ENCODE measurements at places on chromosomes 5 and 9. TPM values are rescaled to one million over a fixed set of nuclear protein-coding genes. Genes with fewer than 3 reads are reported as not detected.

Gene HRCT1
- polyA plus RNA-seq = 0.33 TPM

Gene ADAMTS6
- 0.70 TPM for polyA plus RNA-seq

Gene PROB1
- polyA plus RNA-seq = 0.38 TPM

Gene NR2F1-AS1
- polyA plus RNA-seq = 4.4 TPM

DNA sequence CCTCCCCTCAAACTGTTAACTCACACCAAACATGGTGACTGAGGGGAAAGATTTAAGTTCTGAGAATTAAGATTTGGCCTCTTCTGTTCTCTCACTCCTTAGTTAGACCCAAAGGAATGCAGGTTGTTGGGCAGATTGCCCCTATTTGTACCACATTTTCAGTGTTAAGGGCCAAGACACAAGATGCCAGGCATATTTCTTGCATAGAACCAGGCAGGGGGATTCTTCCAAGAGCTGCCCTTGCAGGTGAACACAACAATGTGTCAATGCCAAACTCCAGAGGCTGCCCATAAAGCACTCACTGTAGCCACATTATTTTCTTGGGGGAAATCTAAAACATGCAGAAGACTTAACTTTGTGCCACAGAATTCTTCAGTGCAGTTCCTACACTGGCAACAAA is 14.7 kb downstream of the MPDZ start:
- no peaks in the 10 kb centered on the region for H3K36me3 ChIP-seq
- H3K4me3 ChIP-seq = no peak overlapping the region
- H3K4me1 ChIP-seq = no peaks in the 10 kb centered on the region
- no peak overlapping the region for H3K27ac ChIP-seq
- H3K27me3 ChIP-seq = no peaks in the 10 kb centered on the region
- no peak for DNase-seq

- H3K27ac ChIP-seq = no peak overlapping the region
- H3K4me1 ChIP-seq = peaks cover 14% of the 10 kb centered on the region
- no peaks in the 10 kb centered on the region for H3K36me3 ChIP-seq
- DNase-seq = no peak
Observed at GRCh38 chr5:128199611-128200010, 116.0 kb downstream of the SLC12A2 start.

- peak; percentile 36 for DNase-seq
- H3K27me3 ChIP-seq = no peaks in the 10 kb centered on the region
- no peak overlapping the region for H3K4me3 ChIP-seq
- no peaks in the 10 kb centered on the region for H3K36me3 ChIP-seq
- no peaks in the 10 kb centered on the region for H3K4me1 ChIP-seq
- no peak overlapping the region for H3K27ac ChIP-seq
Observed at GRCh38 chr5:65100911-65101631, 332.3 kb downstream of the CWC27 start.

DNA sequence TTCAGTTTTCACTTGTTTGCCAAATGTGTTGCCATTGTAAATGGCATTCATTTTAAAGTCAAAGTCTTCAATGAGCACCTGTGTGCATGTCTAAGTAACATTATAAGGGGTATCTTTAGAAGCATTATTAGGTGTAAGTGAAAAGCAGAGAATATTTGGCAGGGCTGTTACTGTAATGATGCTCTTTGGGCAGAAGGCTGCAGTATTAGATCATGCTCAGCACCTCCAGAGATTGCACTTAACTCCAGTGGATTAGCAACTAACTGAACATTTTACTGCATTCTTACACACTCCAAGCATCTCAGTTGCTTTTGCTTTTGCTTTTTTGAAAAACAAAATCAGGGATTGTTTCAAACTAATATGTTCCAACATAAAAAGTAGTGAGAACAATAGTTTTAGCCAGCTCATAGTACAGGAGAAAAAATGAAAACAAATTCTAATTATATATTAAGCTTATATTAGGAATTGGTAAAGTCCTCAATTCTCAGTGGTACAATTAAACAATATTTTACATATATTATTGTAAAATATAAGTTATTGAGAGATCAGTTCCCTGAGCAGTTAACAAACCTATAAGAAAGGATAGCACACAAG is 1740.9 kb upstream of the CDH9 start:
- no peaks in the 10 kb centered on the region for H3K36me3 ChIP-seq
- H3K27me3 ChIP-seq = no peaks in the 10 kb centered on the region
- H3K4me1 ChIP-seq = no peaks in the 10 kb centered on the region
- H3K4me3 ChIP-seq = no peak overlapping the region
- no peak for DNase-seq
- no peak overlapping the region for H3K27ac ChIP-seq

GRCh38 chr5:121221483-121221882 is 630.2 kb upstream of the FTMT start:
- H3K36me3 ChIP-seq = no peaks in the 10 kb centered on the region
- no peaks in the 10 kb centered on the region for H3K27me3 ChIP-seq
- H3K27ac ChIP-seq = no peak overlapping the region
- no peaks in the 10 kb centered on the region for H3K4me1 ChIP-seq
- H3K4me3 ChIP-seq = no peak overlapping the region

- H3K4me1 ChIP-seq = peaks cover 7% of the 10 kb centered on the region
- H3K27me3 ChIP-seq = no peaks in the 10 kb centered on the region
- no peak for DNase-seq
Observed at GRCh38 chr5:674630-675011, 18.5 kb downstream of the TPPP start.

GRCh38 chr9:123589361-123590239 is 233.6 kb downstream of the CRB2 start:
- no peak overlapping the region for H3K27ac ChIP-seq
- H3K4me3 ChIP-seq = no peak overlapping the region

- H3K27me3 ChIP-seq = no peaks in the 10 kb centered on the region
- no peak overlapping the region for H3K27ac ChIP-seq
- no peak for DNase-seq
- H3K4me1 ChIP-seq = no peaks in the 10 kb centered on the region
- no peak overlapping the region for H3K4me3 ChIP-seq
- H3K36me3 ChIP-seq = no peaks in the 10 kb centered on the region
Observed at GRCh38 chr9:116383133-116383532, 229.5 kb downstream of the PAPPA start.

DNA sequence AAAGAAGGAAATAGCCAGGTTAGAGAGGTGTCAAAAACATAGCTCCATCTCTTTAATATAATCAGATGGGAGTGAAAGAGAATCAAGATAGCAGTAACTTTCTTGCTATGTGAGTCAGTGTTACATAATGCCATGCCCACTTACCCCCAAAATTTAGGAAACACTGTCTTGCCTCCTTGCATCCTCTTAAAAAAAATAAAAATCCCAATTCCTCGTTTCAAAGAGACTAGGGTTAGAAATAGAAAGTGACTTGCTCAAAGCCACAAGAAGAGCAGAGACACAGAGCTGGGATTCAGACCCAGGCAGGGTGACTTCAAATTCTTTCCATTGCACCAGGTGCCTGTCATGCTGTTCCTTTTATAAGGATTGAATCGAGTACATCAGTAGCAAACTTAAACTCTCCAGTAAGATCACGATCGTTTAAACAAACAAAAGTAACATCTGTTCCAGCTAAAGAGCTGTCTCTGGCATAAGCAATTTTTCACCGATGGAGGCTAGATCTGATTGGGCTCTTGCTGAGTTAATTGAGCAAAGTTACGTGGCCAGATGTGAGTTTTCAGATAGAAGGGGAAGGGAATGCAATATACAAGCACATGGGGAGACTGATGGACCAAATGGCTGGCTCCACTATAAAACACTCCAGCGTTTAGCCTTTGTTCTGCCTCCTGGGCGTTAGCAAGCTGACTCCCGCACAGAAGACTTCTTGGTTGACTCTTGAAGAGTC is 176.9 kb downstream of the PALM2AKAP2 start:
- no peak overlapping the region for H3K4me3 ChIP-seq
- H3K27ac ChIP-seq = no peak overlapping the region
- no peaks in the 10 kb centered on the region for H3K36me3 ChIP-seq
- H3K27me3 ChIP-seq = no peaks in the 10 kb centered on the region

GRCh38 chr9:32869404-32869803 is 86.1 kb downstream of the TMEM215 start:
- no peaks in the 10 kb centered on the region for H3K4me1 ChIP-seq
- no peaks in the 10 kb centered on the region for H3K36me3 ChIP-seq
- no peak for DNase-seq
- H3K27ac ChIP-seq = no peak overlapping the region
- H3K27me3 ChIP-seq = no peaks in the 10 kb centered on the region
- no peak overlapping the region for H3K4me3 ChIP-seq

GRCh38 chr5:104267320-104268015 is 704.9 kb upstream of the NUDT12 start:
- no peaks in the 10 kb centered on the region for H3K4me1 ChIP-seq
- no peaks in the 10 kb centered on the region for H3K27me3 ChIP-seq
- H3K4me3 ChIP-seq = no peak overlapping the region
- H3K27ac ChIP-seq = no peak overlapping the region

DNA sequence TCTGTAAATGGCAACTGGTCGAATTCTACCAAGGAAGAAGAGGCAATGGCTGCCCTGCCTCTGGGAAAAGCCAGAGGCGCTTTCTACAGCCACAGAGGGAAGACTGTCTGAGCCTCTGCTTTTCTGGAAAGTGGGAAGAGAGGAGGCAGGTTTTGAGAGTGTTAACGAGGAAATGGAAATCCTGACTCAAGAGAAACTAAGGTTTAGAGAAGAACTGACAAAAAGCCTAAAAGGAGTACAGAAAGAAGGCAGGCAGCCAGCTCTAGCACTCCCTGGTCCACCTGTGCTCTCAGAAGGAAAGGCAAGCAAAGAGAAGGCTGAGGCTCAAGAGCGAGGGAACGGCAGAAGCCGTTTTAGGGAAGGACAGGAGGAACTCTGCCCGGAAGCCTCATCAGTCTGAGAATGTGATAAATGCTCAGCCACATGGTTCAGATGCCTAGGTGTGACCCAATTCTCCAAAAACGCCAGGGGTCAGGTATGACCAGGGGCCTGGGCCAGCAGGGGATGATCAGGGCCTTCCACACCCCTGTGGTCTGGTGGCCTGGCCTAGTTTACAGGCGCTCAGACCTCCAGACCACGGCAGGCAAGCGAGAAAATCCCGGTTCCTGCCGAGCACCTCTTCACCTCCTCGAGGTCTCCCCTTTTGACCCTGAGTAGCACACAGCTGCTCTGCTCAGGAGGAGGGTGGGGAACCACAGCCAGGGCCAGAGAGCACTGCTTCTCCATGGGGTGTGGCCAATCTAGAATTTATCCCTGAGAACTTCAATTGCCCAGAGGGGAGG is 79.9 kb upstream of the FBXW11 start:
- no peaks in the 10 kb centered on the region for H3K36me3 ChIP-seq
- no peak overlapping the region for H3K4me3 ChIP-seq
- H3K4me1 ChIP-seq = no peaks in the 10 kb centered on the region
- no peak overlapping the region for H3K27ac ChIP-seq

- no peaks in the 10 kb centered on the region for H3K27me3 ChIP-seq
- H3K36me3 ChIP-seq = no peaks in the 10 kb centered on the region
- no peak overlapping the region for H3K4me3 ChIP-seq
- no peak overlapping the region for H3K27ac ChIP-seq
Observed at GRCh38 chr9:128701227-128701854, 962 bp upstream of the PKN3 start.

- H3K4me3 ChIP-seq = no peak overlapping the region
- no peaks in the 10 kb centered on the region for H3K36me3 ChIP-seq
- no peaks in the 10 kb centered on the region for H3K27me3 ChIP-seq
- no peak for DNase-seq
- H3K4me1 ChIP-seq = no peaks in the 10 kb centered on the region
Observed at GRCh38 chr5:72353046-72353445, 32.9 kb downstream of the PTCD2 start.

- H3K36me3 ChIP-seq = no peaks in the 10 kb centered on the region
- no peaks in the 10 kb centered on the region for H3K27me3 ChIP-seq
- DNase-seq = no peak
- H3K27ac ChIP-seq = peak overlapping the region; percentile 39
- H3K4me1 ChIP-seq = peaks cover 28% of the 10 kb centered on the region
Observed at GRCh38 chr5:91144491-91145332, 238.4 kb downstream of the ARRDC3 start.

DNA sequence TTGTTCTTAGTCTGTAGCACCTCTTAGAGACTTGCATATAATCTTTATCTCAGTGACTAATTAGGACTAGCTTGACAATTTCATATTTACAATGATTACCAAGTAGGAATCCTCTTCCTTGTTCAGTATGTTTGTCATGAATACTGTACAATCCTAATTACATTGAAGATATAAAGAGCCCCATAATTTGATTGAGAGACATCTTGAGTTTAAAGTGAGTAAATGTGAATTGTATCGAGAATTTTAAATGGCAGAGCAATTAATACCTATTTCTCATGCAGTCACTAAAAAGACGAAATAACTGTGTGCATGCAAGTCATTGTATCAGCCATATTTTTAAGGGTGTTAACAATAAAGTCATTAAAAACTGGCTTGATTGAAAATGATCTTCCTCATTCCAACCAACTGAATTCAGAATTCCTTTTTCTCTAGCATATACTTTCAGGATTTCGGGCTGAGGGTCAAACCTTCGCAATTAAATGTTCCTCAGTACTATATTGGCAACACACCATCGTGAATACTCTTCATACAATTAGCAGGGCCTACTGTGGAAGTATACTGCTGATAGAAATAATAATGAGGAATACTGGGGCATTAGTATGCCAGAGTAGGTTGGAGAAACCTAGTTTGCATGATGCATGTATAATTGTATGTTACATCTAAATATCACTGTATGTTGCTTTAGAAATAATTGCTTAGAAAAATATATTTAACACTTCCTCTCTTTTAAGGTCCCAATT is 284.7 kb upstream of the TMEM161B start:
- H3K36me3 ChIP-seq = no peaks in the 10 kb centered on the region
- H3K27me3 ChIP-seq = no peaks in the 10 kb centered on the region
- DNase-seq = no peak
- H3K4me3 ChIP-seq = no peak overlapping the region
- H3K4me1 ChIP-seq = no peaks in the 10 kb centered on the region
- no peak overlapping the region for H3K27ac ChIP-seq

DNA sequence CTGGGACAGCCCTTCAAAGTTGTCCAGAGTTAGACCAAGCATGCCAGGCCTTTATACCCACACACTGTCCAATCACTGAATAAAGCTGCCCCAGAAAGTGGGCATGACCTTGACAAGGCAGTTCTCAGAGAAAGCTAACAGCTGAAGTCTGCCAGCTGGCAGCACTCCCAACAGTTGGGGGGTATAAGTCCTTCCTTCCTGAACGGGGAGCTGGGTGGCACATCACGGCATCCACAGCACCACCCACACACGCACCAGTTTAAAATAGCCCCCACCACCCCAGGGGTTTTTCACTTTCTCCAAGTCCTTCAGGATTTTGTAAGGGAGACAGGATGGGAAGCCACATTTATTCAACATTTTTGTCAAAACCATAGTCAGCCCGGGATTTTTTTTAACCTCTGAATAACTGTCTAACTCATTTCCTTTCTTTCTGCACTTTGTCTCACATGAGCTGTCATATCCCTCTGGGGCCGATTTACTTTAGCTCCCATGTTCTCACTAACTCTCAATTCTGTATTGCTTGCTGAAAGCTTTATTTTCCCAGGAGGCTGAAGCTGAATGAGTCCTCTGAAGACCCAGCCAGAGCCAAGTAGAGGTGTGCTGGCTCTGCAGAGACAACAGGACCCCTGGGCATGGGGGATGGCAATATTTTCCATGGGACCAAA is 15.4 kb downstream of the FAM81B start:
- no peaks in the 10 kb centered on the region for H3K27me3 ChIP-seq
- DNase-seq = peak; percentile 66
- no peaks in the 10 kb centered on the region for H3K4me1 ChIP-seq
- no peak overlapping the region for H3K4me3 ChIP-seq
- no peak overlapping the region for H3K27ac ChIP-seq
